ENCODE measurements at places on chromosomes 2 and 18.
A peak's percentile ranks its signal among the peaks of the same experiment; 100 is the strongest.

- DNase-seq: no peak
These were observed 100.5 kb downstream of the PDE11A start for GRCh38 chr2:177972123-177972522.

- DNase-seq: no peak
These were observed 21.1 kb downstream of the CASP10 start for GRCh38 chr2:201203916-201204654.

DNA sequence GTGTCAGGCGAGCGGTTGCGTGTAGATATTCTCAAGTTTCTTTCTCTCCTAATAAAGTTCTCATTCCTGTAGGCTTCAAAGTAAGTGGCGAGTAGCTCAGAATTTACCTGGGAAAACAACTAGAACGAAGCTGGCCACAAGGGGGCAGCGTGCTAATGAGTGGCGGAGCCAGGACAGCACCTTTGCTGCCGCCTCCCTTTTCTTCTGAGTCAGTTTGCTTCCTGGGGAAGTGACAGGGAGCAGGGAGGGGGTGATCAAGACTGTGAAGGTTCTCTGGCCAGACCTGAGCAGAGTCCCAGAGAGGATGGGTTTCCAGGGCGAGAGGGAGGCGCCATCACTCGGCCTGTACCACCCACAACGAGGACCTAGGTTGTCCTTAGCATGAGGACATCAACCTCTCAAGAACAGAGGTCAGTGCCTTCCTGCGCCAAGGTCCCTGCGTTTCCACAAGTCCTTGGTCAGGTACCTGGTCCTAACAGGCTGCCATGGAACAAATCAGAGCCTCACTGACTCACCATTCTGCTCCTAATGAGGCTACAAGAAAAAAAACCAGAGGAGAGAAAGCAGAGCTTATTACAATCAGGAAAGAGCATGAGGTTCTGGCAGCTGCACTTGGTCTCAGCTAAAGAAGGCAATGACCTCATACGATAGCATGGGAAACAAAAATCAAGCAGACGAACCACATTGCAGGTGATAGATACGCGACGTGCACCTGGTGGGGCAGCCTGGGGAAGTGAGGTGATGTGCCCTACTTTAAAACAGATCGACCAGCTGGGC is 98.7 kb downstream of the PLB1 start:
- DNase-seq: peak; percentile 26

- no peak for DNase-seq
These were observed 3.0 kb downstream of the ZNF516 start for GRCh38 chr18:76491776-76492668.

DNA sequence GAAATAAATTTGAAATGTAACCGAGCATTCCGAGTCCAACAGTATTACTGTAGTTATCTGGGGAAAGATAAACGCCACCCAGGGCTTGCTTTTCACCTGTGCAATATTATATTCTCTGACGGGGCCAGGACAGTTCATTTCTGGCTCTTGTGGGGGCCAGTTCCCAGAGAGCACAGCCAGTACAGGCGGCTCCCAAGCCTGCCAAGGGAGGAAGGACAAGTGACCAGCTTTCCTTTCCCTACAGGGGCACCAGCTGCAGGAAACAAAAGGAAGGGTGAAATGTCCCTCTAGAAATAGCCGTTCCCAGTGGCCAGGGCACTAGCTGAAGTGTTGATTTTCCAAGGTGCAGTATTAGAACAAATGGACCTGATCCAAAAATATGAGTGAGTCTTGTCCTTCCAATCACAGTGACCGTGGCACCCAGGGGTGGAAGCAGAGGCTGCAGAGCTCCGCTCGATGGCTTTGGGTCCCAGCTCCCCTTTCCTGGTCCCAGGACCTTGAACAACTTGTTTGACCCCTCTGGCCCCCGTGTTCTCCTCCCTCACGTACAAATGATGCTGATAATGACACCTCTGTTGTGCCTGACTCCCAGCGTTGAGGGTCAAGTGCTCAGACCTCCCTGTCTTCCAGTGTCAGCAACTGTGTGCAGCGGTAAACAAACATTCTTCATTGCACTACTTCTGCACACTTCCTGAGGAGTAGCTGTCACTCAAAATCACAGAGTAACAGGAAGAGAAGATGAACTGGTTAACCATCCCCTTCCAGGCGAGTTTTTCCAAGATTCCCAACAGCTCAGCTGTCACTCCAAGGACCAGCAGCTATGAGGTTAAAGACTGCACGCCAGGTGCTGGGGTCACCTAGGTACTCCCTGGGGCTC is 40.9 kb downstream of the GYPC start:
- no peak for DNase-seq

DNA sequence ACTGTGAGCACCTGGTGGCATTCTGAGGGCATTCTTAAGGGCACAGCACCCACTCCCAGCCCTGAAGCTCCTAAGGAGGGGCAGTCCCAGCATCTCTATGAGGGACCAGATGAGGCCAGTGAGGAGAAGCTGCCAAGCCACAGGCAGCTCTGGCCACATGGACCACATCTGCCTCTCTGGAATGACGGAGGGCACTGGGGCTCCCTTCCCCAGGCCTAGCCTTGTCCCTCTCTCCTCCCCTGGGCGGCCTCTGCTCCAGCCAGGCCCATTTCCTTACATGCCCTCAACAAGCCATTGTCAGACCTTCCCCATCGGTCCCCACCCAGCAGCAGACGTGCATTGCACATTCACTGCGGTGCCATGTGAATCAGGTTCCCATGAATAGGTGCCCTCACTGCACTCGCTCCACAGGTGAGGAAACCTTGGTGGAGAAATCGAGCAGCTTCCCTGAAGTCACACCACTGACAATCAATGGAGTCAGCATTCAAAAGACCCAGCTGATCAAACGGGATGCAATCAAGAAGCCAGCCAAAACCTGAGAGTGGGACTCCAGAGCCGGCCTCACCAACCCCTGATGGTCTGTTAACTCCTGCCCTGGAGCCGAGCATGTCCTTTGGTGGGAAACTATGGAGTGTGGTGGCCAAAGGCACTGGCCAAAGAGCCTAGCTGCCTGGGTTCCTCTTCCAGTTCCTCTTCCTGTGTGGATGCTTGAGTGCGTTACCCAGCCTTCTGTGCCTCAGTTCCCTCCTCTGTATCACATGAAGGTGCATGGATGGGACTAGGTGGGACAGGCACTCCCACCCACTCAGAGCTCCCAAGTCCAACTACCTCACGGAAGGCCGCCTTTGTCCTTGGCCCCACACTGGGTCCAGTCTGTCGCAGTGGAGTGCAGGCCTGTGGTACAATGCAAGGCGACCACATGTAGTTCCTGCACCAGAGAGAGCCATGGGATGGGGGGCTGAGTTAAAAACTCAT is 147.3 kb downstream of the ZFP36L2 start:
- DNase-seq: no peak

- DNase-seq: no peak
These were observed 59.4 kb downstream of the PDE1A start for GRCh38 chr2:182367401-182367800.

- DNase-seq: no peak
These were observed 234.0 kb downstream of the EIPR1 start for GRCh38 chr2:3143602-3144001.

All from HS-27A (cell line).